NCI-H146 (cell line): ENCODE measurements at places on chromosomes 11 and 22.

DNA sequence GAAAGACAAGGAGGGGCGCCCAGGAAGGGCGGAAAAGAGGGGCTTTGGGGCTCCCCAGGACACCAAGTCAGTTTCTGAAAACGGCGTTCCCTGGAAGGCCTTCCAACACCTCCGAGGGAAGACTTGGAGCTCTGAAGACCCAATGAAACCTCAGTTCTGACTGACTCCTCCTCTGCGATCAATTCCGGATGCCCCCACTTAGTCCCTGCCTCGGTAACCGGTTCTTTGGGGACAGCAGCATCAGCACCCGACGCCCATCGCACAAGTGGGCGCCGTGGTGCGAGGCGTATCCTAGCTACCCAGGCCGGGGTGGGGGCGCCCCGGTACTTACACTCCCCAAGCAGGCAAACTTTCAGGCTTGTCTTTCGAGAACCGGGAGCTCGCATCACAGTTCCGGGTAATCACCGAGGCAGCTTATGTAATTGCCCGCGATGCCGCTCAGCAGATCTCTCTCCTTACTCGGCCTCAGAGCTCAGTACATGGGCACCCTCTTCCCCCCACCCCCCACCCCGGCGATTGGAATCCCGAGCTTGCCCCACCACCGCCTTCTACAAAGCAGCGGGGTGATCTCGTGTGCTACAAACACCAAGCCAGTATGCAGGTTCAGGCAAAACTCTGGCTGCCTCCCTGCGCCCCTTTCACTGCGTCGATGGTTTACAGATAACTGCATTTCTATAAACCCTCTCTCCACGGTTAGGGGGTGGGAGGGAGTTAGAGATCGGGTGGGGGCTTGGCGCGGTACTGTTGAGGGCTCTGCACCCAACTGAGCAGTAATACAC, 2.0 kb downstream of the TENM4 start:
- DNase-seq = no peak

GRCh38 chr11:75163921-75164849, 13.3 kb downstream of the SLCO2B1 start:
- no peak for DNase-seq

GRCh38 chr11:27909386-27909785, 198.6 kb downstream of the KIF18A start:
- no peak for DNase-seq

- DNase-seq = no peak
These were observed 31.6 kb downstream of the TBC1D22A start for GRCh38 chr22:46794067-46794466.
